ENCODE measurements at places on chromosomes 3 and 15.

DNA sequence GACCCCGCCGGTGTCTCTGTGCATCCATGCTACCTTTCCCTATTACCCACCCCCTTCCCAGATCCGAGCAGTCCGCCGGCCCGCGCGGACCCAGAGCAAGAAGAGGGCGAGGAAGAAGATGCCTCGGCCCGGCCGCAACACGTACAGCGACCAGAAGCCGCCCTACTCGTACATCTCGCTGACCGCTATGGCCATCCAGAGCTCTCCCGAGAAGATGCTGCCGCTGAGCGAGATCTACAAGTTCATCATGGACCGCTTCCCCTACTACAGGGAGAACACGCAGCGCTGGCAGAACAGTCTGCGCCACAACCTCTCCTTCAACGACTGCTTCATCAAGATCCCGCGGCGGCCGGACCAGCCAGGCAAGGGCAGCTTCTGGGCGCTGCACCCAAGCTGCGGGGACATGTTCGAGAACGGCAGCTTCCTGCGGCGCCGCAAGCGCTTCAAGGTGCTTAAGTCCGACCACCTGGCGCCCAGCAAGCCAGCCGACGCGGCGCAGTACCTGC is 788 bp downstream of the FOXB1 start:
- DNase-seq = no peak

GRCh38 chr3:66179793-66180192 is 41.0 kb upstream of the SLC25A26 start:
- DNase-seq = no peak

DNA sequence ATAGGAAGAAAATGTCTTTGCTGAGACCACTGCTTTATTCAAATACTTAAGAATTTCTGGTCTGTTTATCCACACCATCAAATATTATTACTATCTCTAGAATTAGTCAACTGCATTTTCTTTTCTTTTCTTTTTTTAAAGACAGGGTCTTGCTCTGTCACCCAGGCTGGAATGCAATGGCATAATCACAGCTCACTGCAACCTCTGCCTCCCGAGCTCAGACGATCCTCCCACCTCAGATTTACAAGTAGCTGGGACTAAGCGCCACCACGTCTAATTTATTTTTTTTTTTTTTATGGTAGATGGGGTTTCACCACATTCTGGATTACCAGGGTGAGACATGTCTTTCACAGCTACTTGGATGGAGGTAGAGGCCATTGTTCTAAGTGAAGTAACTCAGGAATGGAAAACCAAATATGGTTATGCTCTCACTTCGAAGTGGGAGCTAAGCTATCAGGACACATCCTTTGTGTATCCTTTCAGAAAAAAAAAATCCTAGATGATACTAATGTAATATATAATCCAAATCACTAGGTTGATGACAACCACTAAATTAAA is 52.8 kb downstream of the STAG1 start:
- no peak for DNase-seq

DNA sequence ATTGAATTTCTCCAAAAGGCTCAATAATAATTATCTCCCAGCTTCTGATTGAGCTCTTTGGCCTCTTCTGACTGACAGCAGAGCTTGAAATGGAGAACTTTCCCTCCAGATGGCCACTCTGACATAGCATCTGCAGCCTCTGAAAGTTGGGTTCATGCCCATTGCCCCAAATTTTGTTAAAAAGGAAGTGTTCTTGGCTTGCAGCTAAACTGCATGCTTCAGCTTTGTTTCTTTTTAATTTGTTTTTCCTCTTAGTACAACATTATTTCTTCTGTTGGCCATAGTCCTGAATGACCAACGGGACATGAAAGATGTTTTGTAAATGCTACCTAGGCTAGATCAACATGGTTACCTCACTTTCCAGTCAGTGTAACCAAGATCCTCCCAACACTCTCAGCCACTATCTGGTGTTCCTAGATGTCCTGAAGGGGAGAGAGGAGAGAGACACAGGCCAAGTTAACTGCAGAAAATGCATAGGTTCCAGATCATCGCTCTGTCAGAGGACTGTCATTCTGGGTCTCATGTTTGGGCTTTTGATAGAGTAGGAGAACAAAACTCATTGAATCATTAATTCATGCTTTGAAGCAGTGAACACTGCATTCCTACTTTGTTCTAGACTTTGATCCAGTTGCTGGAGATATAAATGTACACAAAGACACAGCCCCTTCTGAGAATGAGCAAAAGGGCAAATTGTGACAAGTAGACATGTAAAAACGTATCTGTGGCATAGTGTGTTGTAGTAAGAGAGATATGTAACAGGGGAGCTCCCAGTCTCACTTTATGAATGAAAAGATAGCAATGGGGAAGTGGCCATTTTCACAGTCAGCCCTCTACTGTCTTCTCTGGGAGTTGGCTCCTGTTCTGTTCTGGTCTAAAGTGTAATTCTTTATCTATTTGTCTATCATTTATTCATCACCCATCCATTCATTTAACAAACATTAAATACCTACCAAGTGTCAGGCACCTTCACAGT is 156.2 kb downstream of the ZNF621 start:
- DNase-seq = no peak

DNA sequence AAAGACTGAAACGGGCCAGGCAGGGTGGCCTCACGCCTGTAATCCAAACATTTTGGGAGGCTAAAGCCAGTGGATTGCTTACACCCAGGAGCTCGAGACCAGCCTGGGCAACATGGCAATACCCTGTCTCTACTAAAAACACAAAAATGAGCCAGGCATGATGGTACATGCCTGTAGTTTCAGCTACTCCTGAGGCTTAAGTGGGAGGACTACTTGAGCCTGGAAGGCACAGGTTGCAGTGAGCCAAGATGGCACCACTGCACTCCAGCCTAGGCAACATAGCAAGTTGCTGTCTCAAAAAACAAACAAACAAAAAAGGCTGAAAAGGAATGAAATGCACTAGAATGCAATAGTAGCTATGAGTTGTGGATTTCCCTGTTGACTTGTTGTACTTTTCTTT is 94.7 kb downstream of the STAG1 start:
- DNase-seq = no peak

DNA sequence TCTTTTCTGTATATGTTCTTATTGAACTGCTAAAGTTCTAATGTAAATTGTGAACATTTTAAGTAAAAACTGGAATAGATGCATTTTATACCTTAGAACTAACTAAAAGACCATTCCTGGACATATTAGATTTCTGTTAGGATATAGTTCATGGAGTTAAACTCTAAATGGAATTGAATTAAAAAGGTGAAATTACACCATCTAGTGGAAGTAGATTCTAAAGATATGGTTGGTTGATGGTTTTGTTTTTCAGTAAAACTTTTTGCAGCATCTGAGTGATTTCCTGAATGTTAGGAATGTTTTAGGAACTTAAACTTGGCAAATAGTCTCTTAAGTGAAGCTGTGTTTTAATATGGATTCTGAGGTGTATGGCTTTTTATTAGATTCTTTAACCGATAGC is 96.8 kb downstream of the SLMAP start:
- DNase-seq = no peak

- DNase-seq = no peak
These were observed 28.7 kb downstream of the ALDH1L1 start for GRCh38 chr3:126151562-126152302.

DNA sequence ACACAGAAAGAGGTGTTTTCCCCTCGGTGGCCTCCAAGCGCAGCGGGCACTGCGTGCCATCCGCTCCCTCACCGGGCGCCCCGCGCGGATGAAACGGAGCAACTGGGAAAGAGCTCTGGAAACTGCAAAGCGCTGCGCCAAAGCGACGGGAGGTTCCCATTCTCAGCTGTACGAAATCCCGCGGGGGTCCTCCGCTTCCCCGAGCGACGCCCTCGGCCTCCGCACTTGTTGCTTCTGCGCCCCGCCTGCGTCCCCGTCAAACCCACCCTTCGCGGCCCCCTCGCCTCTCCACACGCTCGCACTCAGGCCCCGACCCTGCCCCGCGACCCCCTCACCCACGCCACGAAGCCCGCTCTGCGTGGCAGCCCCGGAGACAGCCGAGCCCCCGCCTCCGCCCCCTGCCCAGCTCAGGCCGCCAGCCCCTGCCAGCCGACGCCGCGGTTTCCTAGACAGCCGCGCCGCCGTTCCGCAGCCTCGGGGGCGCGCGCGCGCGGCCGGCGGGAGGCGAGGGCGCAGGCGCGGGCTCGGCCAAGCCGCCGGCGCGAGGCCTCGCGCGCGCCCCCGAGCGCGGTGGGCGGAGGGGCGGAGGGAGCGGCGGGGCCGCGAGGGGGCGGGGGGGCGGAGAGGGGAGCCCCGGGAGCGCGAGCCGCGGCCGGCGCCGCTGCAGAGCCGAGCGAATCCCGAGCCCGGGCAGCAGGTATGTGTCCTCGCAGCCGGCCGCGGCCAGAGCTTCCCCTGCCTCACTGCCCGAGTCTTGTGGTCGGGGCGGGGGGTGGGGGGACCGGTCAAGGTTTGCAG is at the start of gene TMEM266:
Gene TMEM266, plus strand, starts transcription at position 666 of the 798 bp plus-strand sequence. CDS start 74,279 bp downstream, outside the sequence.
- no peak for DNase-seq

GRCh38 chr3:5974630-5975322 is 787.3 kb downstream of the EDEM1 start:
- no peak for DNase-seq

- DNase-seq = no peak
These were observed 237.1 kb upstream of the GOLGA6L4 start for GRCh38 chr15:83998486-83998885.

GRCh38 chr15:44081026-44082013 is 113.8 kb downstream of the FRMD5 start:
- no peak for DNase-seq

Measured in NCI-H2029 (cell line).